ENCODE measurements at places on chromosomes 4 and X.
A peak's percentile ranks its signal among the peaks of the same experiment; 100 is the strongest.

GRCh38 chrX:120244735-120245498 lies 5.7 kb upstream of the ZBTB33 start:
- peak; percentile 46 for DNase-seq

DNA sequence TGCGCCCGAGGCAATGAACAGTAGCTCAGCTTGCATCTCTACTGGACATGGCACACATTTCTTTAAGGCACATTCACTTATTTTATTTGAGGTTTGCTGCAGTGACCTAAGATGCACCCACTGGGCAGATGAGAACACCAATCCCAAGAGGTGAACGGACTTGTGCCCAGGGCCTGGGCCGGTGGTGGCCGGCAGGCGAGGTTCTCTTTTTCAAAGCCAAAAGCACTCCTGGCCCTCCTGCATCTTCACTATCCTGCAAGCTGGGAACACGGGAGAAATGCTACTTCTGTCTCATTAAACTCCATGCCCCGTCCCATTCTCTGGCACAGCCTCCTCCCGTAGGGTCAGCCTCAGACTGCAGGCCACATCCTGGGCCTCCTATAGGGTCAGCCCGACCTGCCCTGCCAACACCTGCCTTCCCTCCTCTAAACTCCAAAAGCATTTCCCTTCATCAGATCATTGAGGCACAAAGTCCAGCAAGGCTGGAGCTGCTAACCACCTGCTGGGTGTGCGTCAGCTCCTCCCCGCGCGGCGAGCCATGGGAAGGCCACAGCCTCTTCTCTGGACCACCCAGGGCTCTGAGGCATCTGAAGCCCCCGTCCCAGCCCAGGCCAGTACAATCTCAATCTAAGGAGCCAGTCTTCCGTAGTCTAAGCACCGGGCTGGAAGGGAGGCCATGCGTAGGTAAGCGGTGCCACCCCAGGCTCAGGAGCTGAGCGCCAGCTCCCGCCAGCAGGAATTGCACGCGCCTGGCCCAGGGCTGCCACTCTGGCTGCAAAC lies 166.1 kb downstream of the AFAP1 start:
- DNase-seq, result no peak

GRCh38 chr4:25861951-25862410 lies 807 bp downstream of the SEL1L3 start:
- DNase-seq, result no peak

DNA sequence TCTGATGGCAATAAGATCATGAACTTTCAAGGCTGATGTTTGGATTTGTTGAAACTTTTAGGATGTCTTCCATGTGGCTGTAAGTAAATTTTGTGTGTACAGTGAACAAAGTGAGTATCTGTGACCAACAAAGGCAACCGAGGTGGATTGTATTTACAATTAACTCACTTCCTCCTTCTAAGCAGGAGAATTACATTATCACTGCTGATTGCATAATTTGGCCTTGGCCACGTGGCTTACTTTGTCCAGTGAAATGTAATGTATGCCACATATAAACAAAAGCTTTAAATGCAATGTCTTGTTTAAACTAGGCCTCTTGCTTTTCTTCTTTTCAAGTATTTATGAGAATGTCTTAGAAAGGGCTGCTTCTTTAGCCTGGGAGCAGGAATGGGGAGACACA lies 66.3 kb upstream of the MAD2L1 start:
- no peak for DNase-seq

DNA sequence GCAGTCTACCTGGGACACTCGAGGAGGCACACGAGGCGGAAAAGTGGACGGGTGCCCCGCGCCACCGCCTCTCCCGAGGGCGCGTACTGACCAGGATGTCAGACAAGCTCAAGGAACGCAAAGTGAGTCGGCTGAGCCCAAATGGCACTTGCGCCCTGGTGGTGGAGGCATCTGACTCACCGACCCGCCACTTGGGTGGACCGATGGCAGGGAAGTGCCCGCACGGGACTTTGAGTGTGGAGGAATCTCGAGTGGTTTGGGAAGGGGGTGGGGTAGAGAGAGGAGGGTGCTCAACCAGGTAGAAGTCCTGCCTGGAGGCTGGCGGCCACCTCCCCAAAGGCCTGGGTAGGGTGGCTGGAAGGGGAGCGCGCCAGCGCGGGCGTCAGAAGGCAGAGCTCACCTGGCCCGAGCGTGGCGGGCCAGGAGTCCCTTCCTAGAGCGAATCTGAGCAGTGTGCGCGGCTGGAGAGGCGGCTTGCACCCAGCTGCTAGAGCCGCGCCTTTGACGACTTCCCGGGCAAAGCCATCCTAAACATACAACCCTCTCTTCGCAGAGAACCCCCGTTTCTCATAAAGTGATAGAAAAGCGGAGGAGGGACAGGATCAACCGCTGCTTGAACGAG lies 655 bp downstream of the HELT start:
- no peak for DNase-seq

DNA sequence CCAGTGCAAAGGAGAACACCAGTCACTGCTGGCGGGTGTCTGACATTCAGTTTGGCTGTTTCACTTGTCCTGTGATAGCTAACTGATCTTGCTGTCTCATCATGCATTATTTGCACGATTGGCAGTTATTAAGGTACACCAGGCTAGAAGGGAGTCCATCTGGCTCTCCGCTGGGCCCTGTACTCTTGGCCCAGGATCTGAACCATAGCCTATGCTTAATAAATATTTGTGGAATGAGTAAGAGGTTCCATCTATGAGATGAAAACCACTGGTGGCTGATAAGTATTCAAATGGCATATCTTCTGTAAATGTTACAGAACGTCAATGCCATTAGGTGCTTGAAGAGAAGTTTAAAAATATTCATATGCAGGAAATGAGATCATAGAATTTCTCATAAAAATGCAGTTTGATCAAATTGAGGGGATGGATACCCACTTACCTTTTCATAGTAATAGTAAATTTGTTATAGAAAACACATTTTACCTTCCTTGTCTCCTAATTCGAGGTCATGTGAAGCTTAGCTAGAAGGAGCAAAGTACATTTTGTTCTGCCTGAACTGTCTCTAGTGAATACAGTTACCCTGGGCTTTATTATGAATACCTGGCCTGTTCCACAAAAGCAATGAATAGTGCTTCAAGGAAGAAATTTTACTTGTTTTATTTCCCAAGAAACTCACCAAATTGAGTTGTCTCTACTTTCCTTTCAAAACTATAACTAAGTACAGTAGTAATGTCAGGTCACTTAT lies 213.5 kb downstream of the CBR4 start:
- no peak for DNase-seq

DNA sequence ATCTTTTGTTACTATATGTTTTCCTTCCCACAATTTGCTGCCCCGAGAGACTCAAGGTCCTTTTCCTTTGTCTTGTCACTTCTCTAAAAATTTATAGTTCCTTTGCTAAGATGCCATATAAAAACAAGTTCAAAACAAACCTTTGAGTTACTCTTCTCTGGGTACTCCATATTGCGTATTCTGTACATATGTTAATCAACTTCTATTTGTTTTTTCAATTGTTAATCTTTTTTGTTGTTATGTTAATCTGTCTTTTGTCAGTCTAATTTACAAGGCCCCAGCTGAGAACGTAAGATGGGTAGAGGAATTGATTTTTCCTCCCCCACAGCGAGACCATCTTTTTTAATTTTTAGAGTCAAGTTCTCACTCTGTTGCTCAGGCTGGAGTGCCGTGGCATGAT lies 7.2 kb upstream of the PPEF2 start:
- DNase-seq, result no peak

DNA sequence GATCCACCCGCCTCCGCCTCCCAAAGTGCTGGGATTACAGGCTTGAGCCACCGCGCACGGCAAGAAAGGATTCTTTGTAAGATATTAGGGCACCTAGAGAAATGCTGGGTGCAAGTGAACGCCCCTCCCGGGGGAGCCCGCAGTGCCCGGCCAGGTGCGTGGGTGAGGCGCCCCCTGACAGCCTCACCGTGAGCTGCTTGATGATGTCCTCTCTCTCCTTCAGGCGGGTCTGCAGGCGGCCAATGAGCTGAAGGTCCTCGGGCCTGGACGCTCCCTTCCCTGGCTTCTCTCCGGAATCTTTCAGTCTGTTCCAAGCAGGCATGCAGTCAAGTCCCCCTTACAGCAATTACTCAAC lies 21.9 kb downstream of the MED28 start:
- DNase-seq, result no peak

DNA sequence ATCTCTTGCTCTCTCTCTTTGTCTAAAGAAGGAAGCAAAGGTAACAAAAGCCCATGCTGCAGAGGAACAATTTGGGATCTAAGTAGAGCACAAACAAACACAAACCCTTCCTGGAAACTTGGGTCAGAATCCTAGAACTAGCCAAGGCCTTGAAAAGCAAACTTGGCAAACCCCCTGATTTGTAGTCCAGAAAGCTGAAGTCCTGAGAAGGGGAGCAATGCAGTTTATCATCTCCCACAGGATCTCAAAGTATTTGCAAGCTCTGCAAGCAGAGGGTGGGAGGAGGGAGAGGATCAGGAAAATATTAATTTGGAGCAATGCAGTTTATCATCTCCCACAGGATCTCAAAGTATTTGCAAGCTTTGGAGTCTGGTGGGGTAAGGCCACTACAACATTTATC lies 379.5 kb upstream of the FGF13 start:
- DNase-seq, result no peak

DNA sequence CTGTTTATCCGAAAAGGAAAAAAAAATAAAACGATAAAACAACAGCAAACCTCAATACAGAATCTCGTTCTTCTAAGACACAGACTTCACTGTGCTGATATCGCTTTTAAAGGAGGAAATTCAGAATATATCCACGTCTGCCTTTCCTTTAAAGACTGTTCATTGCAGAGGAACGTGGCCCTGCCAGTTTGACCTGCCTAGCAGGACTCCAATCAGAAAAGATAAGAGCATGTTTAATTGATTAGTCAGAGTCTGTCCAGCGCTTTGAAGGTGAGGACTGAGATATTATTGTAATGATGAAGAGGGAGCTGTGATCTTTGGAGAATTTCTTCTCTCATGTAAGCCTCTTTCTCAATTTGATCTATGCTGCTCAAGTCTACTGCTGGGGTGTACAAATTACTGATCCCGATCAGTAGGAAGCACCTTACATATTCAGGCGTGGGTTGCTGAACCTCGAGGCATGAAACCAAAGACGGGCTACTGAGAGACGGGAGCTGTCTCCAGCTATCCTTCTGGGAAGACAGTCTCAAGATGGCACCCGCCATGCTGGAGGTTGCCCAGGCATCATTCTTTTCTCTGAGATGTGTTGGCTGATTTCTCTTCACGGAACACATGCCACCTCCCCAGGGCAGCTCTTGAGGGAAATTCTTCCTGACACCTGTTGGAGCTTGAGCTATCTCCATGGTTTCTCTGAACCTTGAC lies 146.1 kb downstream of the SHOX start:
- no peak for DNase-seq

DNA sequence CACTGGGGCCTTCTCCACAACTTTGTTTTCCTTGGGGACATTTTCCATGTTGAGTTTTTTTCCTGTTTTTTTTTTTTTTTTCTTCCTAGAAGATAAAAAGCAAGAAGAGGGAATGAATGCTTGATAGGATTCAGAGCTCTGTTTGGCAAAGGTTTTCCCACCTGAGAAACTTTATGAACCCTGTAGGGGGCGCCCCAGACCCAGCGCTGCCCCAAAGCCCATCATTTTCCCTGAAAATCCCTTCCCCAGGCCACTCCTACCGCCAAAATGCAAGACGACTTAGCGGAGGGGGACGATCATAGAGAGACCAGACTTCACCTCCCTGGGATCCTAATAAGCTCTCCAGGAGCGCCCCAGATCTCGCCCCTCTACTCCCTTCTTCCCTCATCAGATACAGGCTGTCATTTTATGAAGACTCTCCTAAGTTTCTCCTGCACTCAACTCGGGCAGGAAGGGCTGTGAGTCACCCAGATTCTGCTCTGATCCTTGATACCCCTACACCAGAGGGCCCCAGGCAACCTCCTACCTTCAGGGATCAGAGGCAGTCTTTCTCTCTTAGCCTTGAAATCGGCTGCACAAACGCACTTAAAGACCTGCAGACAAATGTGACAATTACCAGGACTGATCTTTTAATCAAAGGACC lies 1.4 kb downstream of the BEX5 start:
- DNase-seq, result no peak

DNA sequence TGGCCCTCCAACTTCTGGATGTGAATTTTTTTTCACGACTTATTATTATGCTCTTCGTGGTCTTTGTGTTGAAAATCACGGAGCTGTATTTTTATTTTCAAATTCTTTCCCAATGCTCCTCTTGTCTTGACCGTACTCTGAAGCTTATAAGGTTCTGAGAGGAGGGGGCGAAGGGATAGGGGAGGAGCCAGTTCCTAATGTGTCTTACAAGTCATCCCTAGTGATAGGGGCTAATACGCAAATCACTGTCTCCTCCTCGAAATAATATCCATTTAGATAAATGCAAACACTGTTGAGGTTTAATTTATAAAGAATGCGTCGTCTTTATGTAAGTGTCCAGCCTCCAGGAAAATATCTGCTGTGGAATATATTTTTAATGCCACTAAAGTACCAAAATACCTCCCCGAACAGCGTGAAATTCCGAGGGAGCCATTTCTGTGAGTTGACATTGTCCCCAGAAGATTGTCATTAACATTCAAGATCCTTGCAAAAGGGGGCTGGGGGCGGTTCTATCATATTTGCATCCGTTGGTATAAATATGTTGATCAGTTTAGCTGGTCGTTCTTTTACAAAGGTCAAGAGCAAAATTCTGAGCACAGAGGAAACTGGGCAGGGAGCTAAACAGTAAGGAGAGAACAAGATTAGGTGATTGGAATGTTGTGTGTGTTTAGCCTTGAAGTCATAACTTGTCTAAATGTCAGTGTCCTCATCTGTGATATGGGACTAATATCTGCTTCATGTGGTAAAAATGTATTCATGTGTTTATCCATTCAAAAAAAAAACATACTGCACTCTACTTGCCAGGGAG lies 3.7 kb upstream of the FAT1 start:
- no peak for DNase-seq

DNA sequence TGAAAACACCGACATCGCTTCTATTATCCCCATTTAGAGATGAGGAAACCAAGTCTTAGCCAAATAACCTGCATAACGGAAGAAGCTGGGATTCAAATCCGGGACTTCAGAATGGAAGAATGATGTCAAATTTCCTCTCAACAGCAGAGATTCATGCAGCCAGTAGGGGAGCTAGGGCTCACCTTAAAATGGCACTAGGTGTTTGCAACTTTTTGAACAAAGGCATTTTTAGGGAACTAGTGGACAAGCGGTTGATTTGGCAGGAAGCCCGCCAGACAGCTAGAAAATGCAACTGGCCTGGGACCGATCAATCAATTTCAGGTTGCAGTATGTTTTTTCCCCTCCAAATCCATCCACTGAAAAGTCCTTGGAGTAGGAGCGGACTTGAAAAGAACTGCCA lies 224.2 kb downstream of the PTTG2 start:
- DNase-seq, result no peak

GRCh38 chr4:152166567-152166966 lies 369.3 kb downstream of the FBXW7 start:
- DNase-seq, result no peak

Data from stimulated activated CD4-positive, alpha-beta T cell treated with anti-CD3 and anti-CD28 coated beads, Interleukin-2, amount 100 ng/mL, for 48 hours (primary cell).